GDM1 (cell line): ENCODE measurements at places on chromosomes 11 and 22.
A peak's percentile ranks its signal among the peaks of the same experiment; 100 is the strongest.

DNA sequence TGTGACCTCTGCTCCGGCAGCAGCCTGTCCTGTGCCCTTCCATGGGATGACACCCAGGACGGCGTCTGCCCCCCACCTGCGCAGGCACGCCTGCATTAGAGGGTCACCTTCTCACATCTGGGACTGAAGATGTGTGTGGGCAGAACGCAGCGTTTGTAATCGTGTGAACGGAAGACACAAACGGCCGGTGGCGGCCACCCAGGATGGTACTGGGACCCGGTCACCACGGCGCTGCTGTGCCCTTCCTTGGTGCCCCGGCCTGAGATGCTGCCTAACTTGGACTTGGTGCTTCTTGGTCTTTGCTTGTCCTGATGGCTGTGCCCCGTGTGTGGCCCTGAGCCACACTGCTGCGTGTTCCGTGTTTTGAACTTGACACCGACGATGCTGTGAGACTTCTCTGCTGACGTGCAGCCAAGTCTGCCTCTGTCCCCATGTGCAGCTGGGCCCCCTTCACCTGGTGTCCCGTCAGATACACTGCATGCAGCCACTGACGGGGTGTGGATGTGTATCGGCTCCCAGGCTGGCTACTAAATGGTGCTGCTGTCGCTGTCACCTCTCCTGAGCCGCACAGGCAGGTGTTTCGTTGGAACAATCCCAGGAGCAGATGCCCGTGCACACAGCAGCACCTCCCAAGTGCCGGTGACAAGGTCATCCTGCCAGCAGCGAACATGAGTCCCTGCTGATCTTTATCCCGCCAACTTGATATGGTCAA is 21.4 kb downstream of the YPEL1 start:
- no peak for DNase-seq

DNA sequence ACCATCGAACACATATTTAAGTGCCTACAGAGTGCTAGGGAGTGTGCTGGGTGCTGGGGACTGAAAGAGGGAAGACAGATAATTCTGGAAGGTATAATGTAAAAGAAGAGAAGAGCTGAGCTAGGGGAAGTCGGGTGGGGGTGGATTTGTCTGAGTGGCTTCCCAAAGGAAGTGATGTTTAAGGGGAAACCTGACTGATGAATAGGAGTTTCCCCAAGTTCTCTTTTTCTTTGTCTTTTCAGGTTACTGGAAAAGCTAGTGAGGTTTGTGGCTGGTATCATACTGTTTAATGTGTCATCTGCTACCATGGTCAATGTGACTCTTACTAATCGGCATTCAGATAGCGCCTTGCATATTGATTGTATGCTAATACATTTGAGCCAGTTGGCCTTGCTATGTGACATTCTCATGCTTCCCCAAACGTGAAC is 151.6 kb upstream of the MTMR2 start:
- peak; percentile 16 for DNase-seq

GRCh38 chr11:69638941-69639681 is 1.8 kb upstream of the CCND1 start:
- DNase-seq, result peak; percentile 43

GRCh38 chr11:1978720-1979473 is 18.7 kb downstream of the H19 start:
- DNase-seq, result no peak

DNA sequence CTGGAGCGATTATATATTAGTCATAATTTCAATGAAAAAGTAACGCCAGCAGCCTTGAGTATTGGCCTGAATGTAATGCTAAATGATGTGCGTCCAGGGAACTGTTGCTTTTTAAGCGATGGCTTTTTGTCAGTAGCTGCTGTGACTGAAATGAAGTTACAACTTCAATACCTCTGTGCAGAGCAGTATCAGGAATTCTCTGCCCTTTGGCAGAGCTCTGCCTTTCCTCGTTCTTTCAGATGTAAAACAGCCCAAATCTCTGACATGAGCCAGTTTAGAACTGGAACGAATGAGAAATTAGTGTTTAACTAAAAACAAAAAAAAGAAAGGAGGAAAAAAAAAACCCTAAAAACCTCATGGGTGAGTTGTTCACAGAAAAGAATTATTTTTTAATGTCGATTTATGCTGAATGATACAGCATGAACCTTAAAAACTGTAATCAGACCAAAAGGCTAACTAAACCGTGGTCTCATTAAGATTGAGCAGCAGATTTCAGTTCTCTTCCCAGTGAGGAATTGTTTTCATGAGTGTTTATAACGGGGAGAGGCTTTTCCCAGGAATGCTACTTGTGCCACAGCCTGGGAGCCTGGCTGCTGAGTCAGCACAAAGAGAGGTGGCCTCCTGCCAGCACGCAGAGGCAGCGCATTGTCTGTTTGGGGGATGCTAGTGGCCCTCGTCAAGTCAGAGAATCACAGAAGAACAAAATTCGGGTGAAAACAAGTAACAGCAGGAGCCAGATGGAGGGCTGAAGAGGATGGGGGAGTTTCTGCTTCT is 146.2 kb upstream of the RASSF10 start:
- DNase-seq, result no peak

- DNase-seq, result no peak
Observed at GRCh38 chr22:19068784-19069271, 53.4 kb downstream of the DGCR2 start.

- no peak for DNase-seq
Observed at GRCh38 chr11:100735949-100736675, 49.0 kb downstream of the ARHGAP42 start.

GRCh38 chr11:2898366-2899079 is 12.9 kb upstream of the CDKN1C start:
- DNase-seq, result peak; percentile 81

DNA sequence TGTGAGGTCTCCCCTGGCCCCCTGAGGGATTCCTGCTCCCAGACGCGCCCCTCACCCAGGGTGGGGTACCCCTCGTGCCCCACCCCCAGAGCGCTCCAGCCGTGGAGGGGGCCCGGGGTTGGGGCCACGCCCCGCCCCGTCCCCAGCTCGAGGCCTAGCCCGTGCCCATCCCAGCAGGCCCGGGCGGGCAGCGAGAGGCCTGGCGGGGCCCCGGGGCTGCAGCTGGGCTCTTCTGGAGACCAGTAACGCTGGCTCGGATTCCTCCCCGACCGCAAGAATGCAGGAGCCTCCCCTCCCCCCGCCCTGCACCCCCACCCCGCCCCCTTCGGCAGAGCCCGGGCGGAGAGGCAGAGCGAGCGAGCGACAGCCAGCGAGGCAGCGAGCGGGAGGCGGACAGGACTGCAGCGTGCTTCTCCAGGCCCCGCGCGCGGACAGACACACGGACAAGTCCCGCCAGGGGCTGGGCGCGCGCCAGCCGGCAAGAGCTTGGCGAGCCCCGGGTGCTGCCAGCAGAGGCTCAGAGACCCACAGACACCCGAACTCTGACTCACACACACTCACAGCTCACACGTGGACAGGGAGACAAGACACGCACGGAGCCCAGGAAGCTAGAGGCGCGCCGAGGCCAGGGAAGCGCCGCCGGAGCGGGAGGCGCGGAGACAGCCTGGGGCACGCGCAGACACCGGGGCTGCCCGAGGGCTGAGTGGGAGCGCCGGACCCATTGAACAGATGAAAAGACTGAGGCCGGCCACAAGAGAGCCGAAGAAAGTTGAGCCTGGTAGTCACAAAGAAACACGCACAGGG is 15.2 kb downstream of the BCL9L start:
- DNase-seq, result no peak

- no peak for DNase-seq
Observed at GRCh38 chr22:27293721-27294445, 507.7 kb downstream of the MN1 start.

DNA sequence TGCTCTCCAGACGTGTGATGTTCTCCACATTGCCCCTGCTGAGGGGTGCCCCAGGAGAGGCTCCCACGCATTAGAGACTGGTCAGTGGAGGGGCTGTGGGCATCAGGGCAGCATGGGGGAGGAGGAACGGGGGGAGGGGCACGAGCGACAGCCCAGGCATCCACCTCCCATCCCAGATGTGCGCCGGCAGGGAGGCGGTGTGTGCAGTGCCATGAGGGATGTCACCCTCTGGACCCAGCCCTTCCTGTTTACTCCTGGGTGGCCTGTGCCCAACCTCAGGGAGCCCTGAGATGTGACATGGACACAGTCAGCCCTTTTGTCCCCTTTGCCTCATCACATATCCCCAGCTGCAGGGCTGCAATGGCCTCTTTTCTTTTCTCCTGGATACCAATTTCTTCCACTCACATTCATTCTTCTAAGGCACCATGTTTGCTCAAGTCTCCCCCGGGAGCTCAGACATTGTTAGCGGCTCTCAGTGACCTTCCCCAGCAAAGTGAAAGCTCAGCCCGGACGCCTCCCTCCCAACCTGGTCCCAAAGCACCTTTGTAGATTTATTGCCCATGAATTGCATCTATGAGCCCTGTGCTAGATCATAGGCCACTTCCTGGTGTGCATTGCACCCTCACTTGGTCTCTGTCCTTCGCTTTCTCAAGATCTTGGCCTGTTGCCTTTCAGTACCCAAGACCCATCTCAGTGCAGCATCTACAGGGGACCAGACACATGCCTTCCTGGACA is 150.6 kb downstream of the CEP164 start:
- DNase-seq, result no peak

DNA sequence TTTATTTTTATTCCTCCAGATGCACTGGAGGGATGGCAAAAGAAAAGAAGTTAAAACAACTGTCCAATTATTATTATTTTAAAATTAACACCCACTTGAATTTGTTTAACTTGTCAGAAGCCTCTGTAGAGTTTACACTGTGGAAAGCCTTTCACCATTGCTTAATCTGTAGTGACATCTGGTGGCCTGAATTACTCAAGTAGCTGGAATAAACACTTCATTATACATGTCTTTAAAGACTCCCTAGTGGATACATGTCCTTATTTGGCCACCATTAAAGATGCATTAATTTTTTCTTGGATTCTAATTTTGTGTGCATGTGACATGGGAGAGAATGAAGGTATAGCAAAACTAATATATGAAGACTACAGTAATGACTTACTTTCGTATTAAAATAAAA is 1496.5 kb downstream of the FAM181B start:
- peak; percentile 3 for DNase-seq

GRCh38 chr11:74729397-74729796 is 1.8 kb downstream of the CHRDL2 start:
- no peak for DNase-seq

- no peak for DNase-seq
Observed at GRCh38 chr11:110095554-110095953, 2.4 kb downstream of the ZC3H12C start.

DNA sequence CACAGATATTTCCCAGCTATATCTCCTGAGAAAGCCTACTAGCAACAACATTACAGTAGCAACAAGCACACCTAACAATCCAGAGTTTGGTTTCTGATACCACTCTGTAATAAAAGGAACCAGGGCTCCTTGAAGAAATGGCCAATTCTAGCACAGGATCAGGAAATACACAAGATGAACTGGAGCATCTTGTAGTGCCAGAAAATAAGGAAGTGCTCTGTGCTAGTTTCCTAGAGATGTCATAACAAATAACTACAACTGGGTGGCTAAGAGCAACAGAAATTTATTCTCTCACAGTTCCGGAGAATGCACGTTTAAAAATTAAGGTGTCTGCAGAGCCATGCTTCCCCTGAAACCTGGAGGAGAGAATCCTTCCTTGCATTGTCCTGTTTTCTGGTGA is 217.8 kb downstream of the KIRREL3 start:
- no peak for DNase-seq

DNA sequence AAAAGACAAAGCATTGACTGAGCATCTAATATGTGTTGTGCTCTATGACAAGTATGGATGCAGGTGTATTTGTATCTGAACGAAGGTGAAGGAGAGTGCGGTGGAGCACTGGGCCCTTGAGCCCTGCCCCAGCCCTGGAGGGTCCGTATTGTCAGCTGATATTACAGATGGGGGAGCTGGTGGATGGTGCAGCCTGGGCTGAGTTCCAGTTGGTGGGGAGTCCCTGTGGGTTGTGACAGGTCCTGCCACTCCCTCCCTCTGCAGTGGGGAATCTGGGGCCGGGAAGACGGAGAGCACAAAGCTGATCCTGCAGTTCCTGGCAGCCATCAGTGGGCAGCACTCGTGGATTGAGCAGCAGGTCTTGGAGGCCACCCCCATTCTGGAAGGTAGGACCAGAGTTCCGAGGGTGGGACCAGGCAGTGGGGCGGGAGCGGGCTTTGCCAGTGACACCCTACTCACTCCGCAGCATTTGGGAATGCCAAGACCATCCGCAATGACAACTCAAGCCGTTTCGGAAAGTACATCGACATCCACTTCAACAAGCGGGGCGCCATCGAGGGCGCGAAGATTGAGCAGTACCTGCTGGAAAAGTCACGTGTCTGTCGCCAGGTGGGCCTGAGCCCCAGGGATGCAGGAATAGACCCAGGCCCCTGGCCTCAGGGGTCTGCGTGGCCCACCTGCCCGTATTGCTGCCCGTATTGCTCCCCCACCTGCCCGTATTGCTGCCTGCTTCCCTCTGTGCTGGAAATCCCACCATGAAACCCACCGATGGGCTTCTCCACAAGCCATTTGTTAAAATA is 28.6 kb downstream of the MYO7A start:
- no peak for DNase-seq

GRCh38 chr11:11065396-11065795 is 207.5 kb upstream of the ZBED5 start:
- DNase-seq, result no peak

- peak; percentile 23 for DNase-seq
Observed at GRCh38 chr22:38843201-38843656, 599 bp downstream of the NPTXR start.

GRCh38 chr11:118921929-118922744 is 3.6 kb downstream of the BCL9L start:
- no peak for DNase-seq

GRCh38 chr11:75583718-75584658 is 21.9 kb downstream of the SERPINH1 start:
- peak; percentile 23 for DNase-seq

GRCh38 chr11:58941838-58942237 is 2.5 kb downstream of the GLYATL1 start:
- no peak for DNase-seq

GRCh38 chr11:92791886-92792285 is 177.6 kb upstream of the MTNR1B start:
- no peak for DNase-seq

GRCh38 chr11:125591649-125592304 is 875 bp upstream of the STT3A start:
- no peak for DNase-seq

- no peak for DNase-seq
Observed at GRCh38 chr11:126892756-126893155, 107.8 kb downstream of the KIRREL3 start.

DNA sequence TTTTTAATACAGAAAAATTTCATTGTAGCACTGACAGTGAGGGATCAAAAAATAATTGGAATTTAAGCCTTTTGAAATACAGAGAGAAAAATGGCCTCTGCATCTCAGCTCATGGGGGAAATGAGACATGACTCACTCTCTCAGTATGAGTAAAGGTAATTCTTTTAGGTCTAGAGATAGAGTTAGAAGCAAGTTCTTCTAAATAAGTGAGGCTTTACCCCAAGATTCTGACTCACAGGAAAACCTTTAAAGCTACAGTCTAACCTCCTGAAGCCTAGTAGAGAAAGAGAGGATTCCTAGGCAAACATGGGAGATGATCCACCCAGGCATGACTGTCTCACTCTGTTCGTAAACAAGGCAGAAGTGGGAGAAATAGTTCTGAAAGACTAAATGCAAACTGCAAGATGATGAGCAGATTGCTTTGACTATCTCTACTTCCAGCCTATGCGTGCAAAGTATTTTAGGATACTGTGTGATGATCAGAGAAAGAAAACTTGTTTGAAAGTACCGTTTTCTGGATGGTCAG is 1003.3 kb upstream of the CCDC90B start:
- no peak for DNase-seq

- DNase-seq, result no peak
Observed at GRCh38 chr11:85755285-85755684, 55.7 kb downstream of the SYTL2 start.

GRCh38 chr11:11661326-11662040 is 39.7 kb upstream of the GALNT18 start:
- DNase-seq, result no peak

GRCh38 chr22:39592081-39593065 is 21.8 kb downstream of the CACNA1I start:
- DNase-seq, result no peak
